Tibial nerve (tissue), 4 donors: ENCODE measurements at places on chromosomes 13 and 19.

DNA sequence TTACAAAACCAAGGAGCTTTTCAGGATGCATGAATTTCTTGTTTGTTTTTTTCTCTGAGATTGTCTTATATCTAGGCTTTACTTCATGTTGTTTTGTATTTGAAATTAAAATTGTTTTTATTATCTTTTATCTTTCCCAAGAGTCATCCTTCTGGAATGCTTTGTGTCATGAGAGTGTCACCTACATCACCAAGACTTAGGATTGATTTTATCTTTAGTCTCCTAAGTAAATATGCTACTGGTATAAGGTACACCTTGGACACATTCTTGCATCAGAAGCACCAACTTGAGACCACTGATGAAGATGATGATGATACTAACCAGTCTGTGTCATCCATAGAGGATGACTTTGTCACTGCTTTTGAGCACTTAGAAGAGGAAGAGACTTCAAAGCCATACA lies 26.4 kb downstream of the AKAP11 start:
- DNase-seq: no peak

GRCh38 chr13:85650613-85651012 lies 148.6 kb downstream of the SLITRK6 start:
- DNase-seq: no peak

GRCh38 chr13:40315416-40316064 lies 350.9 kb downstream of the FOXO1 start:
- DNase-seq: no peak

- DNase-seq: no peak
These were observed 20.0 kb upstream of the ZSCAN18 start for GRCh38 chr19:58117841-58118575.
